CD14-positive monocyte (primary cell): ENCODE measurements at places on chromosomes 11 and 22. TPM values are rescaled to one million over a fixed set of nuclear protein-coding genes. Genes with fewer than 3 reads are reported as not detected.
A peak's percentile ranks its signal among the peaks of the same experiment; 100 is the strongest.

- DNase-seq = no peak
These were observed 54.0 kb downstream of the UVRAG start for GRCh38 chr11:75868990-75869389.

DNA sequence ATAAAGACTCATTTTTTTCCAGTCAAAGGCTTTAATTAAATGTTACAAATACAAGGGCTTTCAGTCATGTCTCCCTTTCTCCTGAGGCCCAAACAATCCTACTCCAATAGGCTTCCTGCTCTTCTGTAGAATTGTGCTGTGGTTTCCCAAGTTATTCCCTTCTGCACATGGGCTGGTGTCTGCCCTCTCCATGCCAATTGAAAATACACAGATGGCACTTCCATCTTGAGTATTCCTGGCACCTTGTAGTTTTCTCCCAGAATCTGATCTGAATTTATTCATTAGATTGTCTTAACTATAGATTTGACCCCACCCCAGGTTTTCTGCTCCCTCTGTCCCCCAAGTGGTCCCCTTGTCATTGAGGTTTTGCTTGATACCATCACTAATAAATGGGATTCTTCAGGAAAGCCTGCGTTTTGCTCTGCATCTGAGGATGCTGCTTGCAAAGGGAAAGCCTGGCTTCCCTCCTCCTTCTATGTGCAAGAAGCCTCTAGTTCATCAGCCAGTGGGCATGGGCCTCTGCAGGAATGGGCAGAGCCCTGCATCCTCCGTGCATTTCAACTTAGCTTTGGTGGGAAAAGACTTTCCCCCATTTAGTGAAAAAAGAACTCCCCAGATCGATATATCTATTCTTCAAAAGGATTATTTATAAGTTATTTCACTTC lies 926.7 kb downstream of the NTM start:
- no peak for DNase-seq

DNA sequence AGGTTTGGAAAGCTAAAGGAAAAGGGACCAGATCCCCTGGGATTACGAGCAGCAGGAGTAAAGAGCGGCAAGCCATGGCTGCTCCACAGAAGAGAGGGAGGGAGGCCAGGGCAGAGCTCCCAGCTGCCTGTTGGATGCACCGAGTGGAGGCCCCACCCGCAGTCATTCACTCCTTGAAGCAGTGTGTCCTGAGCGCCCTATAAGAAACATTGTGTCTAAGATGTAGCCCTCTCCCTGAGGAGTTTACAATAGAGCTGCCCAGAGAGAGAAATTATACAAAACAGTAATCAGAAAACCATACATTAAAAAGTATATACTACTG lies 54.7 kb upstream of the CSNK2A3 start:
- DNase-seq = no peak

DNA sequence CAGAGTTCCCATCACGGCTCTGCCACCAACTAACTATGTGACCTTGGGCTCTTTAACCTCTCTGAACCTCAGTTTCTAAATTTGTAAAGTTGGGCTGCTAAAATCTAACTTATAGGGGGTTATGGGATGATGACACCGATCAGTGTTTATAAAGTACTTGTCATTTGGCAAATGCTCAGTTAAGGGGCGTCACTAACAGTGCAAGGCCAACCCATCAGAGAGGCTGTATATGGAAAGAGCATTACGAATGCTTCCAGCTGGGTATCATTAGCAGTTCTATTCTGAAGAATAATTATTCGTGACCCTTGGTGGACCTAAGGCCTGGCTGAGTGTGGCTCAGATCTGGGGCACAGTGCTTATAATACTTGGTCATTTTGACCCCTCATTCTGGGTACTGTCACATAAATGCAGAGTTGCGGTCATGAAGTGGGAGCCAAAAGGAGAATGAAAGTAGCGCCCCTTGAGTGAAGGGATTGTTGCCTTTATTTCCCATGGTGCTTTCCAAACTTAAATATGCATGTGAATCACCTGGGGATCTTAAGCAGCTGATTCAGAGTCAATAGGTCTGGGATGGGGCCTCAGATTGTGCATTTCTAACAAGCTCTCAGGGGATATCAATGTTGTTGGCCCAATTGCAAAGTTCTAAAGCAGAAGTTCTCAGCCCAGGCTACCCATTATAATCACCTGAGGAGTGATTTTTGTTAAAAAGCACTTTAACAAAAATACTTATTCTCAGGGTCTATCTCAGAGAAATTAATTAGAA lies 115.8 kb downstream of the CSNK2A3 start:
- DNase-seq = no peak

- no peak for DNase-seq
These were observed 35.9 kb downstream of the RPL3 start for GRCh38 chr22:39283322-39284141.

DNA sequence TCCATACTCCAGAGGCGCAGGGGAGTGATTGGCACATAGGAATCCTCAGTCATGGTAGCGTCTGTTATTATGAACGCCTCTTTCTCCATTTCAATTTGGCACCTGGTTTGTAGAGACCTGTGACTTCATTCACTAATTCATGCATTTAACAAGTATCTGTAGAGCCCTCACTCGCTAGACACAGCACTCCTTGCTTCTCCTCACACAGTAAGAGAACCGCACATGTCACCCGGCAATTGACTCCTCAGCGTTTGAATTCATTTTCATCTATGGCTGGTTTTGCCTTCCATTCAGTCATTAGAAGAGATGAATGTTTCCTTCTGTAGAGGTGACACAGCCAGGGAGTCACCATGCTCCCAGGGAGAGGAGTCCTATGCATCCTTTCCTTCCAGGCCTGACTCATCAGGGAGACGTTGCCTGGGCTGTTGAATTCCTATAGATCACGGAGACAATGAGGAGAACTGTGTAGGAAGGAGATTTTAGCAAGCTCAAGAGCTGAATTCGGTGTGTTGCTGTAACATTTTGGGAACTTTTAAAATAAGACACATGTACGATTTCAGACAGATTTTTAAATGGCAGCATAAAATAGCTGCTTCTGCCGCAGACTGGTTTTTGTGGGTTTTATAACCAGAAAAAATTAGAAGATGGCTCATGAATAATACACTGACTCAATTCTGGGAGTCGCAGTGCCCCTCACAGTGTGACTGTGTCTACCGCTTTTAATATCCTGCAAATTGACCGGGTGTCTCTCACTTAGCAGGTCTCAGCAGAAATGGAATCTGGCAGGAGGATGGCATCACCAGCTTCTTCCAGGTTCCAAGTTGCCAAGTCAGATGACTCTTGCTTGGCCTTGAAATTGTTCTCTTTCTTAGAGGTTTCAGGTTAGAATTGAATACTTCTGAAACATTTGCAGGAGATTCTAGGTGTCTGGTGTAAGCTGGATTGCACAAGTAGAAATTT lies 44.4 kb upstream of the CLMP start:
- DNase-seq = no peak

- DNase-seq = no peak
These were observed 86.3 kb upstream of the ANO5 start for GRCh38 chr11:22106566-22106965.

GRCh38 chr11:100918551-100919500 lies 210.8 kb downstream of the PGR start:
- DNase-seq = no peak

DNA sequence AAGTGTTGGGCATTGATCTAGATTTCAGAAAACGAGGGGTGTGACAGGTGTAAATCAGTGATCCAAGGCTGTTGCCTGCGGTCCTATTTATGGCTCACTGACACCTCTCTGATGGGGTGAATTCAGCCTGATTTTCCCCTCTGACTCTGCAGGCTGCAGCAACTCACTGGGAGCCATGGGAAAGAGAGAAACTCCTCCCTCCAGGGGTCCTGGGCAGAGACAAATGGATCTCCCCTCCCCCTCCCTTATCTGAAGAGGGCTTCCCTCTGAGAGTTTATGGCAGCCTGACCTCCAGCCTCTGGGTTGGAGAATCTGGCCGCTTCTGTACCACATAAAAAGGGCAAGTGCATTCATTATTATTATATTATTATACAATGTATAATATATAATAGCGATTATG lies 1.8 kb upstream of the PKNOX2 start:
- DNase-seq = no peak

- no peak for DNase-seq
These were observed 106.7 kb upstream of the OR9G4 start for GRCh38 chr11:56855217-56855616.

DNA sequence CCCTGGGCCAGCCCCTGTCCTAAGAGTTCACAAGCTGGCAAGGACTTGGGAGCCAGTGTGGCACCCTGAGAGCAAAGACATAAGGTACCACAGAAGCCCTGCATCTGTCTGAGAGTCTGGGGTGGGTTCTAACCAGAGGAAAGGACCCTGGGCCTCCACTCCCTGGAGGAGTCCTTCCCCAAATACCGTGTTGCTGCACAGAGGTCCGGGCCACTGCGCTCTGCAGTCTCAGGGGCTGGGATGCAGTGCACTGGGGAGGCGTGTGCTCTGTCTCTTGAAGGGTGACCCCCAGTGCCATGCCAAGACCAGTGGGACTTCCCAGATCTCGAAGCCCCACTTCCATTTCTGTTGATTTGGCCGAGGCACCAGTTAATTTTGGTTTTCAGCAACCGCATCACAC lies 4.3 kb upstream of the SH3BP1 start:
- DNase-seq = no peak

- no peak for DNase-seq
These were observed 16.1 kb downstream of the LRP5 start for GRCh38 chr11:68328374-68329091.

DNA sequence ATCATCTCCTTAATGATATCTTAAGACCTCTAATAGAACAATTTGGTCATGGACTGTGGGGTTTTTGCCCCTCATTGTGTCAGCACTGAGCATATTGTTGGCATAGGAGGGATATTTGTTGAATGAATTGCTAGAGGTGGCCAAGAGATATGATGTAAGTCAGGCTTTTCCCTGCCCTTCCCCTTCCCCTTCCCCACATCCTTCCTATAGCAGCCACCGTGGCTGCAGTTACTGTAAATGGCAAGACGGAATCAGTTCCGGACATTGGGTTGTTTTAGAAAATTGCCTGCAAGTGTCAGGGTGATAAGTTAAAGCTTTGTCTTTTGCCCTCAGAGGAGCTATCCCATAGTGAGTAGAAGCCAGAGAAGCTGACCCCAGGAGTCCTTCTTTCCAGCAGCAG lies 23.0 kb downstream of the LIMK2 start:
- DNase-seq = peak; percentile 76

DNA sequence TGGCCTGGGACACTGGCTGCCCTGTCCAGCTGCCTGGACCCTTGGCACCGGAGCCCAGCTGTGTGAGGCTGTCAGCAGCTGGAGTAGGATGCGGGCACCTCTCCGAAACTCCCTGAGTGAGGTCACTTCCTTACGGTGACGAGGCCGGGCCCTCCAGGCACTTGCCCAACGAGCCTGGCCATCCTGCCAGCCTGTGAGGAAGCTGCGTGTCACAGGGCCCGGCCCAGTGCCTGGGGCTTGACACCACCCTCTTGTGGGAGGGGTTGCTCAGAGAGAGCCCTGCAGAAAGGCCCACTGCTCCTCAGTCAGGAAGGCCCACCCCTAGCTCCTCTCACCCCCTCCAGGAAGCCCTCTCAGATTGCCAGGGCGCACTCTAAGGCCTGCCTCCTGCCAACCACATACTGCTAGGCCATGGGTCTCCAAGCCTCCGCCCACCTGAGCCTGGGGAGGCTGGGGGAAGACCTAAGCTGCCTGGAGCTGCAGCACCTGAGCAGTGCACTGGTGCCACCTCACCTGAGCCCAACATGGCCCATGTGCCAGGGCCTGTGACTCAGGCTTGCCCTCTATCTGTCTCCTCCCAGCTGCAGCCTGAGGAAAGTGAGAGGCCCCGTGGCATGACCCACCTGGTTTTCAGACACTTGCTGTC lies 4.3 kb upstream of the PHLDA2 start:
- peak; percentile 96 for DNase-seq

- no peak for DNase-seq
These were observed 139.3 kb upstream of the API5 start for GRCh38 chr11:43172477-43172876.

- DNase-seq = no peak
These were observed 17.1 kb downstream of the RNF214 start for GRCh38 chr11:117249571-117249970.

GRCh38 chr11:38491986-38492385 lies 1894.0 kb upstream of the RAG2 start:
- DNase-seq = no peak

DNA sequence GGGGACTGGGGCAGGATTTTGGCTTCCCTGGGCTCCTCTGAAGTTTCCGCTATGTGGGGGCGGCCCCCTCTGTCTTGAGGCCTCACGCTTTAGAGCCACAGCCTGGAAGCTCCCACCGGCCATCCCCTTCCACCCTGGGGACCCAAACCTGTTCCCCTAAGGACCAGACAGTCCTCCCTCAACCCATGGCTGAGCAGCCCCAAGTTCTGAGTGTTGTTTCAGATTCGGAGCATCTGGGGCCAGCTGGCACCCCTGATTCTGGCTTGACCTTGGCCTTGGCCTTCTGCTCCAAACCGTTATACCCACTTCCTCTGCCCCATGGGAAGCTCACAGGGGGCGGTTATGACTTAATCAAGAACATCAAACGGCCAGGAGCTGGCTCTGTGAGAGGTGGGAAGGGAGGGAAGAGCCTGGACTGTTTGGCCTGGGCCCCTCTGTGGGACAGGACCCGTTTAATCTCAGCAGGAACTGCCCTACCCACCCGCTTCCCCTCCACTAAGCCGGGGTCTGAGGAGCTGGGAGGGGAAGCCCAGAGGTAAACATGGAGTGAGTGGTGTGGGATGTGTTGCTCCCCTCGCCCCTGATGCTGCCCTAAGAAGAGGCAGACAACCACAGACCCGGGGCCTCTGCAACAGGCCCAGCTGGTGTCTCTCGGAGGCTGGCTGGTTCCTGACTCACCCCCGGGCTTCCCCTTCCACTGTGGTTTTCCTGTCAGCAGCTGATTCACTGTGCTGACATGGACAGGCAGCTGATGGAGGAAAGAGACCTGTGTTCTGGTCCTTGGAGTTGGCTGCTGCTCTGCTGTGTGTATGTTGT lies 3.4 kb downstream of the CD82 start:
- DNase-seq = peak; percentile 98

The ANKRD49 gene
- polyA plus RNA-seq = 13.1 TPM

The ADAMTS8 gene
- not detected in 2 replicates for polyA plus RNA-seq

The OR4A16 gene
- polyA plus RNA-seq = not detected in 2 replicates

The MRGPRF gene
- polyA plus RNA-seq = 0.11 and 0.23 TPM in 2 replicates

The CARNS1 gene
- polyA plus RNA-seq = 0.09 and 0.17 TPM in 2 replicates

The CHRM1 gene
- polyA plus RNA-seq = not detected in 2 replicates

The EFCAB6 gene
- not detected for polyA plus RNA-seq

The CENPM gene
- 0.20 TPM for polyA plus RNA-seq

The MN1 gene
- polyA plus RNA-seq = 0.24 and 0.29 TPM in 2 replicates

The POU2F3 gene
- polyA plus RNA-seq = 0.19 and 0.37 TPM in 2 replicates

The TSPAN4 gene
- polyA plus RNA-seq = 75.5 TPM
